ENCODE measurements at places on chromosomes 16 and 17. TPM values are rescaled to one million over a fixed set of nuclear protein-coding genes. Genes with fewer than 3 reads are reported as not detected.

DNA sequence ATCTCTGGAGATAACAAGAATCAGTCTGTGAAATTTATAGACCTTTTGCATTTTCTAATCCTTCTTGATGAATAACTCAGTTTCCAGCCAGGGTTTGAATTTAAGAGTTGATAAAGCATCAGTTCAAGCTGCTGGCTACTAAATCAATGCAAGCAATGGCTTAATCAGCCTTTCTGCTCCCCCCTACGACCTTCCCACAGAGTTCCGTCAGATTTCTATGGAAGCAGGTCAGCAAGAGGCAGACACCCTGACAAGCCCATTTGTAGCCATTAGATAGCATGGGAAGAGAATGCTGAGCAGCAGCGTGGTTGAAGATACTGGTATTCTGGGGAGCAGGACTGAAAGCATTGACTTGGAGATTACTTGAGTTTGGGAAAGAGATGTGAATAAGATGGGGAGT lies 868.1 kb downstream of the KCNJ2 start:
- no peak for DNase-seq

DNA sequence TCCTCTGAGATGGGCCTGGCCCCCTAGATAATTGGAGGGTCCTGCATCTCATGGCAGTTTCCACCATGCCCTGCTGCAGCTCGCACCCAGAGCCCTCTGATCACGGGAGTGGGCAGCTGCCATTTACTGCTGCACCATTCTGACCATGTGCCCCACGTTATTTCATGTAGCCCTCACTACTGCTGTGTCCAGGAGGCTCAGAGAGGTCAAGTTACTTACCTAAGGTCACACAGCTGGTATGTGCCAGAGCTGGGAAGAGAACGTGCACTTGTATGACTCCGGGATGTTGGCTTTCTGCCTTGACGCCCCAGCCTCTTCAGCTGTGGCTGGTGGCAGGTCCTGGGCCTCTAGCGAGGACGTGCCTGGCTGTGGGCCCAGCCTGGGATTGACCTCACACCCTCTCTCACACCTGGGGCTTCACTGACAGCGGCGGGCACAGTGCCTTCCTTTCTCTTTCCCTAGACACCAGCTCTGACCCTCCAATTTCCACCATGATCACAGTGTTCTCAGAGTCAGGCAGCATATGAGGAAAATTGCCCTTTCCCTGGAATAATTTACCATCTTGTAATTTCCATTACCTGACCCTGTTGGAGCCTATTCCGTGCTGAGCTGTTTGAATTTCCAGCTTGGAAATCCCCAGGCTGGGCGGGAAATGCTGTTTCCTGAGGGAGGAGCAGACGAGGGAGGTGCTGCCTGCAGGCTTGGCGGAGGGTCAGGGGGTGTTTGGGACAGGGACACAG lies 18.5 kb upstream of the DOC2B start:
- DNase-seq, result no peak

DNA sequence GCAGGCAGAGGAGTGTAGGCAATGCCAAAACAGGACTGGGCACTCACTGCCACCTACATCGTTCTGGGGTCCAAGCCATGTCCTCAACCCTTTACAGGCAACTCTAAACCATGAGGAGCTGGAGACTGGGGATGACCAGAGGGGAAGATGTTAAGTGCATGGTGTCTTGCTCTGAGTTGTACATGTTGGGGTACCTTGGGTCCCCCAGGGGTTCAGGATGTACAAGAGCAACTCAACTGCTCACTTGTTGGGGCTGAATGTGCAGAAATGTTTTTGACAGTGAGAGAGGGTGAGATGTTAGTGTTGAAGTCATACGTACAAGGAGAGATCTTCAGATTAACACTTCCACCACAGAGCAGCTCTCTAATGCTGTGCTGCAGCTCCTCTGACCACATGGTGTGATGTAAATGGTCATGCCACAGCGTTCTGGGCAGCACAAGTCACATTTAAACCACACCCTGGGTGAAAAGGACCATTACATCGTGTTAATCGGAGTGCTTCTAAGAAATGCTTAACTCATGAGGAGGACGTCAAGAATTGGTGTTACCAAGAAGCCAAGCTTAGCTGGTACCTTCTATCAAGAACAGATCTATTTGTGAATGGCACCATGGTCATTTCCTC lies 2.4 kb downstream of the CCL18 start:
- DNase-seq, result no peak

GRCh38 chr17:17198281-17198680 lies 7.9 kb downstream of the PLD6 start:
- no peak for DNase-seq

DNA sequence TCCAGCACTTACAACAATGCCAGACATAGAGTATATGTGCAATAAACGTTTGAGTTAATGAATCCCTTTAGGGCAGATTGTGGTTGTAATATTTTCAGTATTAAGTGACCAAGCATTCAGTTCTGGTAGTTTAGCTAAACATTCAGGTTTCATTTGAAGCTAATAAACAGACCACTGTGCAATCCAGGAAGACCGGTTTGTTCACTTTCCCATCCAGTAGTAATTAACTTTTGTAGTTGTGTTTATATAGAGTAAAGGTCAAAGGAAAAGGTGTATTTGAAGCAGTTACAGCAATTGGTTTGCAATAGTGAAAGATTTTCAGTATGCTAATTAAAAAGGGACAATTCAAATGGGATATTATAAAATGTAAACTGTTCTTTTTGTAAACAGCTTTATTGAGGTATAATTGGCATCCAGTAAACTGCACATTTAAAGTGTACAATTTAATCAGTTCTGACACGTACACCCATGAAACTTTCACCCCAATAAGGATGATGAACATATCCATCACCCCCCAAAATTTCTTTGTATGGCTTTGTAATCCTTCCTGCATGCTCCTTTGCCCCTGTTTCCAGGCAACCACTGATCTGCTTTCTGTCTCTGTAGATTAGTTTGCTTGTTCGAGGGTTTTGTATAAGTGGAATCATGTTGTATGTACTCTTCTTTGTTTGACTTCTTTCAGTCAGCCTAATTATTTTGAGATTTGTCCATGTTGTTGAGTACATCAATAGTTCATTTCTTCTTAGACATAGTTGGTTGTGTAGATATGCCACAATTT lies 26.3 kb downstream of the MRTFB start:
- DNase-seq, result peak; percentile 47

GRCh38 chr16:16095646-16096045 lies 127.6 kb downstream of the ABCC6 start:
- DNase-seq, result no peak

DNA sequence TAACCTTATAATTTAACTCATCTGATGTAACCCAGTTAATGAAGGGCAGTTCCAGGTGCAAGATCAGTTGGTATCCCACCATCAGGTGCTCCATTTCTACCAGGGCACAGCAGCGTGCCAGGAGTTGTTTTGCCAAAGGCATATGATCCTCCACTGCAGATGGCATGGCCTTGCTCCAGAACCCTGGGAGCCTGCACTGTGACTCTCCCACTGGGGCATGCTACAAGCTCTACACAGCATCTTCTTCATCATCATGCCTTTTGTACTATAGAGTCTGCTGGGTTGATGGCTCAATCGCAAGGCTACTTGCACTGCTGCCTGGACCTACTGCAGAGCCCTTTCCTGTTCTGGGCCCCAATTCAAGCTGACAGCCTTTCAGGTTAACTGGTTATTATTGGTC lies 11.3 kb upstream of the MAPT start:
- no peak for DNase-seq

The CLEC18C gene
- 0.13 TPM for polyA plus RNA-seq

The LPO gene
- polyA plus RNA-seq, result 0.05 TPM

The GCGR gene
- polyA plus RNA-seq, result 0.42 TPM

The SEZ6 gene
- polyA plus RNA-seq, result 0.43 TPM

The VMO1 gene
- polyA plus RNA-seq, result 0.40 TPM

The COL1A1 gene
- 467 TPM for polyA plus RNA-seq
